ENCODE measurements at places on chromosomes 3 and 15.

DNA sequence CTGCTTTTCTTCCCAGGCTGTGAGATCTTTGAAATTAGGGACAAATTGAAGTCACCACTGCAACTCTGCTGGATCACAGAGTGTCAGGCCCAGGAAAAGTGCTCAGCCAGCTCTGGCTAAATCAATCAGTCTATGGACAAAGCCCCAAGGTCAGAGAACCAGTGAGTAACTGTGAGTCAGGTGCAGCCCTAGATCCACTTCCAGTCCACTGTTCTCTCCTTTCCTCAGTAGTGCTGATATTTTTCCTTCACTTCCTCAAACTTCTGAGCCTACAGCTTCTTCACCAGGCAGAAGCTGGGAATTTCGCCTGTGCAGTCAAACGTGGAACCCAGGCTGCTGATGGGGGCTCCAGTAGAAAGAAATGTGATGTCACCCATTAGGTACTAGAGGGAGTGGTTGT lies 75.1 kb upstream of the TRIM42 start:
- DNase-seq = no peak

- DNase-seq = no peak
These were observed 19.9 kb upstream of the BFSP2 start for GRCh38 chr3:133379926-133380325.

- DNase-seq = no peak
These were observed 604.1 kb upstream of the MDFIC2 start for GRCh38 chr3:70916375-70917055.

DNA sequence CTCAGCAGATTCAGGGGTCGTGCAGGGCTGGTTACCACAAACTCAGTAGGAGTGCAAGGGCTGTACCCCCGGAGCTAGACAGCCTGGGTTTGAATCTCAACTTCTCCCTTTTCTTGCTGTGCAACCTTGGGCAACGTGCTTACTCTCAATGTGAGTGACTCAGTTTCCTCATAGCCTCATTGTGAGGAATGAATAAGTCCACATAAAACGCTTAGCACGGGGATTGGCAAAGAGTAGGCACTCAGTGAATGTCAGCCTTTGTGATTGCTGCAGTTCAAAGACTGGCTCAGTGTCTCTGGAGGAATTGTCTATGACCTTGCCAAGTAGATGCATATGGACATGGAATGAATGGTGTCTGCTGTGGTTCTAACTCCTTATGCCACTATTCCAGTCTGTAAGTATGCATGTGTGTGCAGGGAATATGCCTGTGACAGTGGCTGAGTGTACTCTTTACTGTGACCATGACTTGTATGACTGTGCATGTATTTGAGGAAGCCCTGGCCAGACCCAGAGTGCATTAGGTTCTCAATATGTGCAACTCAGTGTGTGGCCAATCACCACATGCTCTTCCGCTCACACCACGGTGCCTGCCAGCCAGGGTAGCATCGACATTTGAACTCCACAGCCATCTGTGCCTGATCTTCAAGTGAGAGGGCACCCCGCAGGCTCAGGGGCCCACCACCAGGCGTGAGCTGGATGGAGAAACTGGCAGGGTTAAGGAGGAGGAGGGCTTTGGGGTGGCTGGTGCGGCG lies 900 bp upstream of the HYAL3 start:
- DNase-seq = no peak

- no peak for DNase-seq
These were observed at the start of gene STAC for GRCh38 chr3:36380221-36381031. STAC (plus strand) TSS chr3:36380504; CDS start chr3:36380644, 140 bp downstream.

DNA sequence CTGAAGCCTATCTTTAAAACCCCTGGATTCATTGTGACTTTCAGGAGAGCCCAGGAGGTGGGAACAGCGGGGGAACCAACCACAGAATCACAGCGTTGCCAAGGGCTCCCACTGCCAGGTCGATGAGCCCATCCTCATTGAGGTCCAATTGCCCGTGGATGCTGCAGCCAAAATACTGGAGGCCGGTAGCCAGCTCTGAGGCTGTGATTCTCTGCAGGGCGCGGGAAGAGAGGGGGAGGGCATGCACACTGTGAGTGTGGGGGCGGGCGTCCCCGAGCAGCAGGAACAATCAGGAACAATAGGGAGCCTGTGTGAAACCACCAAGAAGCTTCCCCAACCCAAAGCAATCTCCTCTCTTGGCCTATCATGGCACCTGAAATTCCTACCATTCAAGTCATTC lies 53.4 kb downstream of the FEM1B start:
- no peak for DNase-seq

DNA sequence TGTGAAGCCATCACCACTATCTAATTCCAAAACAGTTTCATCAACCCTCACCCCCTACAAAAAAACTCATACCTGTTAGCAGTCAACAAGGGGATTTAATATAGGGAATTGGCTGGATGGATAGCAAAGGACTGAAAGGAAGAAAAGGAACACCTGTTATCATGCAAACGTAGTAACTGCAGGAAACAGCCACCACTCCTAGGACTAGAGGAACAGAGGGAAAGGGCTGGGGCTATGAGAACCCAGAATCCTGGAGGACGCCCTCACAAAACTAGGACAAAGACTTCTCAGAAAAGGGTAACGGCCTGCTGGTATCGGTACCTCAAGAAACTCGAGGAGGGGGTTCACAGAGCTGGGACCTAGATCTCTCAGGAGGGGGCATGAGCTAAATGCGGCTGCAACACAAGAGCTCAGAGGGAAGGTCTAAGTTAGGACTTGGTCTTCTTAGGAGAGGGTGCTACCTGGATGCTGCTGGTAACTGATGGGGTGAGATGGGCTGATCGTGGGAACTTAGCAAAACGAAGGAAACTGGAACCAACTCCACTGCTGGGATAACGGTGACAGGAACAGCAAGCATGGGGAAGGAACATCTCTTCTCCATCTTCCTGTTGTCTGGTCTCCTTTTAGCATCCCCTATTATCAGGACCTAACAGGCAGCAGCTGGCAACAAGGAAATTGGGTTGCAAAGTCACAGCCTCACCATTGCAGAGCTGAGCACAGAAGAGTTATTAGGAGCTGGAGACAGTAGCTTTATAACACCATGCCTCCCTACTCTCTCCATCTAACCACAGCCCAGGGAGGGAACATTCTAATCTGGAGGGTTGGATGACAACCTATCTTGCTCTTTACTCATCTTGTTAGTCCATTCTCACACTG lies 147.7 kb downstream of the UACA start:
- no peak for DNase-seq

DNA sequence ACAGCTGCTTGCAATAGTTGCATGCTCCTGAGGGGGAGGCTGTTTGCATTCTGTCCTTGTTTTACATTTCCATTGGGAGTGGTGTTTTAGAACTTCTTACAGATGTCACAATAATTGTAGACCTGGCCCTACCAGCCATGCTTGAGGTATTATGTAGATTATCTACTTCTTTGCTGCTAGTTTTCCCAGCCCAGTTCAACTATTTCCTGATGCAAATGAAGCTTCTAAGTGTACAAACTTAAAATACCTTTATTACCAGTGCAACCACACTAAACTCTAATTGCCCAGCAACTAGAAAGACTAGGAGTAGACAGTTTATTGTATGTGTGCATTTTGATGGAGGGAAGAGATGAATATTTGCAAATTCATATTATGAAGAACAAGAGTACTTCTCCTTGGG lies 104.9 kb upstream of the MYZAP start:
- no peak for DNase-seq

- peak; percentile 57 for DNase-seq
These were observed 123.1 kb downstream of the TGFBR2 start for GRCh38 chr3:30729512-30729911.

- no peak for DNase-seq
These were observed 34.9 kb downstream of the CCDC33 start for GRCh38 chr15:74270854-74271520.

- no peak for DNase-seq
These were observed 11.3 kb upstream of the P2RY12 start for GRCh38 chr3:151395806-151396205.

DNA sequence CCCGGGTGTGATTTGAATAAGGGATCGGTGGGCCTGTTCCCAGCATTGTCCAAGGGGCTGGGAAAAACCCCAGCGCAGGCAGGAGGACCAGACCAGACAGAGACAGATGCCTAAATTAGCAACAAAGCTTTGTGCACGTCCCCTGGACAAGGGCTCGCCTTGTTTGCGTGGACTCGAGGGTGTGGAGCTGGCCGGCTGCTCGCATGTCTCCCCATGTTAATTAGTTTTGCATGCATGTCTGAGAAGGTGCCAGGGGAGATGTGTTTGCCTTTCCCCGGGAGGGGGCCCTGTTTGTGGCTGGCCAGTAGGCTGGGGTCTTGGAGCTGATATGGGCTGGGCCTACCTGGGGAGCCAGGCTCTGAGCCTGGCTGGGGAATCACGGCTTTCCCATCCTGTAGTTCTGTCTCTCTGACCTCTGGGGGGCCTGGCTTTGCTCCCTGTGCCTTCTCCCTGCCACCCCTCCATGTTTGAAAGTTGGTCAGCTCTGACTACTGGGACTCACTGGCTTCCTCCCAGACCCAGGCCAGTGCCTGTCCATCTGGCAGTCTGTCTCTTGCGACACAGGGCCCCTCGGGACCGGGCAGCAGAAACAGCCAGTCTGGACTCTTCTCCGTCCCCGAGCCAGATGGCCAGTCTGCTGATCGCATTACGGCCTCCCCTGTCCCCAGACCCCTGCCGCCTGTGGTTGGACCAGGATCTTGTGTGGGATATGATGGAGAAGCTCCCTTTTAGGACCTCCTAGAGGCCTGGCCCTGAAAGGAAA lies 55.4 kb upstream of the POLG start:
- no peak for DNase-seq

DNA sequence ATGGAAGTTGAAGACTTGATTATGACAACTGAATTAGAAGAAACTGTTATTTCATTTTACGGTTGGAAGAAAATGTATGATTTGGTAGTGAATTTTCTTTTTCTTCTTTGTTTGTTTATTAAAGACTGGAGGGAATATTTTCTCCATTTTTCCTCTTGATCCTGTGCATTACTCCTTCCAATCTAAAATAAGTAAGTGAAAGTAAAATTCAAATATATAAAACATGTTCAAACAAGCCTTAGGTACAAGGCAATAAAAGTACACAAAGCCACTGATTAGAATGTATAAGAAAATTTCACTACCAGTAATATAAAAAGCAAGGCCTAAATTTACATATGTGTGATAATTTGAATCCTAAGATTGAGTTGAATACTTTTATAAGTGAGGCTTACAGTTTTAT lies 181.2 kb upstream of the MME start:
- no peak for DNase-seq

DNA sequence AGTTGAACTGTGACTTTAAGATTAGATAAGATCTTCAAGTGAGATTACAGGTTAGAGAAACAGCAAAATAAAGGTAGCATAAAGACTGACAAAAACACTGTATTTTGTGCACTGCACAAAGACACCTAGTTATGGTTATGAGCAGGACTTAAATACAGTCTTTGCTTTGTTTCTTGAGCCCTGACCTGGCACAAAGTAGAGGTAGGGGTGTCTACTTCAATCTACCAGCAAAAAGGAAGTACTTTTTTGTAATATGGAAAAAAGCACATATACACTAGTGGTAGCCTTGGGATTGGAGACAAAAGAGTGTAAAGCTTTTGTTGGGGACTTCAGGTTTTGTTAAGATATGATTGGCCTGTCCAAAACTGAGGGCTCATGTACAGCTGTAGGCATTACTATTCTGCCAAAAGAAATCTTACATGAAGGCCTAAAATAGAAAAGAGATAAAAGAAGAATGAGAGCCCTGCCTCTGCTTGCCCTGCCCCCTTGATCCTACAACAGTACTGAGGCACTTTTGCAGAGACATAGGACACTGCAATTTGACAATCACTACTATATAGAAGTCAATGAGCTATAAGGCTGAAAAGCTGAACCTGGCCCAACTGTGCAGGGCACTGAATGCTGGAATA lies 194.3 kb downstream of the CBLB start:
- no peak for DNase-seq

GRCh38 chr3:120198305-120198878 lies 86.6 kb downstream of the GPR156 start:
- no peak for DNase-seq

GRCh38 chr15:50075319-50075718 lies 43.7 kb downstream of the ATP8B4 start:
- no peak for DNase-seq

DNA sequence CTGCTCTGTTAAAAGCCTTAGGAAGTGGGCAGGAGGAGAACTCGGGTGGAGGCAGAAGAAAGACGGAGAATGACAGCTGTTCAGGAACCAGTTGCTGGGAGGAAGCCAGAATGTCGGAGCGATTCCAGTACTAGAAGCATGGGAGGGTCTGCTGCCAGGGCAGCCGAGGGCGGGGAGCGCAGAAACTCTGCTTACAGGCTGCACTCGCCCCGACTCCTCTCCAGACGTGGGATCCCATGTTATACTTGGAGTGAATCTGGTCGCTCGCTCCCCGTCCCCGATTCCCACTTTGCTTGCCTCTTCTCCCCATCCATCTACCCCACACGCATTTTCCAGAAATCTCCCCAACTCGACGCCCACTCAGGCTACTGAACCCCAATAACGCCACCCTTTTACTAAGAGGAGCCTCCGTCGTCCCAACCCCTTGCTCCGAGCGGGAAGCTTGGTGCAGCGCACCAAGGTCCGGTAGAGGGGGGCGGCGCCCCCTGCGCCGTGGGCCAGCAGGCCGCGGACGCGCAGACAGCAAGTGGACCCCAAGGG lies 665 bp downstream of the GATM start:
- no peak for DNase-seq
